ENCODE measurements at places on chromosomes 12 and 14.

DNA sequence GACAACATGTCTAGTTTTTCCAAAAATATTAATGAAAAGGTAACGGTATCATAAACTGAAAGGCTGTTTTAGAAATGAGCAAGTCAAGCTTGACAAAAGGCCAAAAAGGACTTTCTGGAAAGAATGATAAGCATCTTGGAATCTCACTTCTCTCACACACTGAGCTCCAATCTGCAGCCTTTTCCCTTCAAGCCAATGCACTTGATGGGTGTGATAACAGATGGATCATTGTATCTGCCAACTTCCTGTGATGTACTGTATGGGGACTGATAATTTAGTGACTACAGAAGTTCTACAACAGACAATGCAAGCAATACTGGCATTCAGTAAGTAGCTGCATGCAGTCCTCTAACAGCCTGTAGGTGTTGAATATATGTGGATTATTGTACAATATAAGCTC lies 147.1 kb downstream of the MED13L start:
- peak; percentile 56 for DNase-seq

DNA sequence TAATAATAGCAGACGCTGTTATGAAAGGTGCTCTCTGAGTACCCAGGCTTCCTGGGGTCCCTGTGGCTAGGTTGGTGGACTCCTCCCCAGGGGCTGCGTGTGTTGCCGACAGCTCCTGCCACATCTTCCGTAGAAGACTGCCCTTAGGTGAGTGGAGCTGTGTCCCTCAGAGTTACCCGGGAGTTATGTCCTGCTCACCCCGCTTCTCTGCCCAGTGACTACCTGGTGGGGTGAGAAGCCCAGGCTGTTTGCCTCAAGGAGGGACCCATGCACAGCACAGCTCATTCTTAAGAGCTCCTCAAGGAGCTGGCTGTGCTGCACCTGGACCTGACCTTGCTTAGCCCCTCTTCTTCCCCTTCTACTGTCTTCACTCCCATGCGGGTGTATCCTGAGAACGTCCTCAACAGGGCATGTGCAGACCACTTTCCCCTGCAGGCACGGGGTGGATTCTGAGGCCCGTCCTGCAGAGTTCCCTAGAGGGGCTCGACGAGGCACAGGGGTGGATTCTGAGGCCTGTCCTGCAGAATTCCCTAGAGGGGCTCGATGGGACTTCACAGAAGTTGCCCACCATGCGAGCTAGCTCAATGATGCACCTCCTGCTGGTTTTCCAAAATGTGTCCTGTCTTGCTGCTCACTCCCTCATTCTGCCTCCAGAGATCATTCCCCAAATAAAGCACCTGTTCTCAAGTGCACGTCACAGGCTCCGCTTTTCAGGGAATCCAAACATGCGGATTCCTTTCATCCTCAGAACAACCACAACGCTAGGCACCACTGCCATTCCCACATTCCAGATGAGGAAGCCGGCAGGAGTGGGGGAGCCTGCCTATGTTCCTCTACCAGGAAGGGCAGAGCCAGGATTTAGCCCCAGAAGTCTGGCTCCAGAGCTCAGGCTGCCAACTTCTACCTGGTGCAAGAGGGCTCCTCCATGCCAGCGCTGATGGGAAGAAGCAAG lies 231.9 kb downstream of the GLT1D1 start:
- no peak for DNase-seq

DNA sequence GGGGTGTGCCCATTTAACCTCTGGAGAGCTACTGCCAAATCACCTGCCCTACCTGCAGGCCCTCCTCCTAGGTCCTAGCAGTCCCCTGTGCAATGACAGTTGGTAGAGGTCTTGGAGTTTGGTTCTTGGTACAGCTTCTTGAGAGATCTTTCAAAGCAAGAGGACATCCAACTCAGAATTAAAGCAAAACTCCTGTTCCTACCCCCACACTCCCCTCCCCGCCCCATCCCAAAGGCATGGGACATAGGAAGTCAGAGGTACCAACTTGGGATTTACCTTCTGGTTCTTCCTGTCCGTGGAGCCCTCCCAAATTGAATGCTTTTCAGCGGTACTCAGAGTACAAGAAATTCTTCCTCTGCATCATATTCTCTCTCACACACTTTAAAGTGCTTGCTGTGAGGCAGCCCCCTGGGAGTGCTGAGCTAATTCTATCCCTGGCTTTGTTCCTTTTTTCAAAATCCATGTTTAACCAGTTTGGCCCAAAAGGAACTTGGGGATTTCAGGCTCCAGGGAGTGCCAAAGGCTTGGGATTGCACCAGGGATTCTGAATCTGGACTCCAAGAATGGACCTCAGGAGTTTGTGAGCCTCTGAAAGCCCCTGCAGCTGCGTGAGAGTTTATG lies 40.8 kb downstream of the GALNT16 start:
- no peak for DNase-seq

GRCh38 chr12:32229971-32230612 lies 123.4 kb downstream of the BICD1 start:
- DNase-seq: no peak

DNA sequence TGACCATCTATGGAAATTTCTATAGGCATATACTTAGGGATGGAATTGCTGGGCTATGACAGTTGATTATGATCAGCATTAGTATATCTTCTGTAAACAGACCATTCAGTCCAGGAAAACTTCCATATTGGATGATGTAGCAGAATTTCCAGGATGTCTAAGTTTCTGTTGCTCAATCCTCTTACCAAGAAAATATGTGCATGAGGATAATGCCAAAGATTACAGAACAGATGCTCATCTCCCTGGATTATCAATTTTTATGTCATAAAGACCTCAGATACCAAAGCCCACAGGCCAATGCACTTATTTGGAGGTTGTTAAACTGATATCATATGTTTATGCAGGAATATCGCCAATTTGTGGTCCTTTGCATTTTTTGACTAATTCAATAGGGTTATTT lies 354.4 kb upstream of the FLRT2 start:
- peak; percentile 91 for DNase-seq

DNA sequence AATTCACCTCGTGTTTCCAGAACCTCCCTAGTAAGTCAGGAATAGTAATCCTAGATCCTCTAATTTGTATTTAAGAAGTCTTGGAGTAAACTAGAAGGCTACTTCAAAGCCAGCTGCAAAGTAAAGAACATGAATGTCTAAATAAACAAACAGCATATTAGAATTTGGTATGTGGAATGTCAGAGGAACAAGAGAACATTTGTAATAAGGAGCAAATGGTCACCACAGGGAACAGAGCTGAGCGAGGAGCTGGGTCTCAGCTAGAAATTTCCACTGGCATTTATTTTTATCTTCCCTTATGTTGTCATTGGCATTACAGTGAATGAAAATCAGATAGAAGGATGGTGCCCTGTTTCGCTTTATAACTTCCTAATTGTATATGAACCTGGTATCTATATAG lies 50.2 kb downstream of the FRMD6 start:
- DNase-seq: no peak

DNA sequence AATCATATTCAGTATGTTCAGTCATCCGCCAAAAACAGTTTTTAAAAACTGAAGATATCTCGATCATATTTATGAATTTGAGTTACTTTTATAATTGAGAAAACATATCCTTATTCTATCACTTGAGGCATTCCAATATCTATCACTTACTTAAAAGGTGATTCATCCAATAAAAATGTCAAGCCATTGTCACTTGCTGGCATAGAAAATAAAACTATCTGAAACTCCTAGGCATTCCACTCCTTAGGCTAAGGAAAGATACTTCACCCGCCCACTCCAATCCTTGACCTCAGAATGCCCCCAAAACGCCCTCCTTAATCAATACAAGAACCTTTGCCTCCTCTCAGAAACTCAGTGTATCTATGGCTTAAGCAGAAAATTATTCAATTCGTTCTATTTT lies 51.3 kb upstream of the AMIGO2 start:
- DNase-seq: no peak

DNA sequence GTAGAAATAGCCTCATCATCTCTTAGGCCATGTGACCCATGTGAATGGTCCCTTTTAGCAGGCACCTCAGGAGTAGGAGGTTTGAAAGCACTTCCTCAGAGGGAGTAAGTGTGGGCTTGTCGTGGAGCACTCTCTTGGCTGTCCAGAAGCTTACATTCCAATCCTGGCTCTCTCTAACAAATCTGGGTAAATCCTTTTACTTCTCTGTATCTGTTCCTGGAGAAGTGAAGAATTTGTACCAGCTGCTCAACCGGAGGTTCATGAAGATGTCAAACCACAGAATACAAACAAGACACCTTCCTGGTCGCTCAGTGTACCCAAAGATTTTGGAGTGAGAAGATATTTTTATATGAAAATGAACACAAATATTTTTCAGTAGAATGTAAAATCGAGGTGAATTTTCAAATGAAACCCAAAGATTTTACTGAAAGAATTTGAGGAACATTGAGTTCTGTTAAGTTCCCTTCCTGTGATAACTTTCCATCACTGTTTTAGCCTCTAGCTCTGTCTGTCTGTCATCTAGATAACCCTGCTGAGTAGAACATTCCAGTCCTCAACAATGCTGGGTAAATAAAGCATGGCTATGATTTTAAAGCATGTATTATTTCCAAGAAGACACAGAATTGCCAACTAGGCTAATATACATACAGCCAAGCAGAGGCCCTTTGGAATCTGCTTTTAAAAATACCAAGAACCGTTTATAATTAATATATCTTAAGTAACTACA lies 263.9 kb upstream of the RGS6 start:
- no peak for DNase-seq

GRCh38 chr14:38999949-39000348 lies 103.1 kb downstream of the SEC23A start:
- DNase-seq: no peak

GRCh38 chr12:24226745-24227350 lies 277.4 kb upstream of the SOX5 start:
- DNase-seq: no peak

- DNase-seq: peak; percentile 13
Observed at GRCh38 chr12:117236456-117237001, 46.3 kb upstream of the FBXO21 start.

DNA sequence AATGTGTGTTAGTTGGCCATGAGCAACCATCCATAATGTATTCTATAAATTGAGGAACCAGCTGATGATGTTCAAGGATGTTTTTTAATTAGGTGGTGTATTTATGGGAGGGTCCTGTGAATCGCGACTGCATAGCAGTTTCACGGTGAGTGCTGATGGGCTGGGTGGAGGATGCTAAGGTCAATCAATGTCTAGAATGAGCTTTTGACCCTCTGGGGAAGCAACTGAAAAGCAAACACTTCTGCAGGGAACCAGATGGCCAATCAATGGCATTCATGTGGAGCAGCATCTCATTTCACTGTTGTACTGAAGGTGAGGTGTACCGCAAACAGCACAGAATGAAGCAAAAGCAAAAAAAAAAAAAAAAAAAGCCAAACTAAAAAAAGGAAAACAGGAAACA lies 676.1 kb upstream of the TMEM132C start:
- DNase-seq: no peak

- DNase-seq: peak; percentile 57
Observed at GRCh38 chr12:6167327-6168280, 32.6 kb upstream of the CD9 start.

- DNase-seq: no peak
Observed at GRCh38 chr12:51517800-51518199, 73.2 kb upstream of the SCN8A start.

GRCh38 chr14:95464514-95464913 lies 51.9 kb downstream of the SYNE3 start:
- no peak for DNase-seq

DNA sequence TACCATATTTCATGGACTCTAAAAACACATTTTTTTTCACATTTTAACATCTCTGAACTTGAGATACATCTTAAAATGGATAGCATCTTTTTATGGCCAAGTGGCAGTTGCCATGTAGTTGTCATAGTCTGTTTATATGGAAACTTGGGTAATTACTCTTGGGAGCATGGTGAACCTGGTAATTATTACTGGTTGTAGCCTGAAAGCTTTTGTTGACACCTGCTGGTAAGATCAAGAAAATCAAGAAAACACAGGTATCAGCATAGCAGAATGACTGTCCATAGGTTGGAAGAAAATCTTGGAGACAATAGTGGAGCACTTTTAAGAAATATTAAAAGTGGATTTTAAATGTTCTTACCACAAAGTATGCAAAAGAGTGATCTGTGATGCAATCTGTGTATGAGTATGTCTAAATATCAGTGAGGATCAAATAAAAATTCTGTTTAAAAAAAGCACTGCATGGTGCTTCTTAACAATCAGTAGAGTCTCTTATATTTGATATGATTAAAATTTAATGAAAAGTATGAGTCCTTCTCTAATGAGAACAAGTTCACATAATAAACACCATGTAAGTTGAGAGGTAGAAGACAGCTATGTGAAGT lies 44.2 kb downstream of the TTC8 start:
- no peak for DNase-seq

DNA sequence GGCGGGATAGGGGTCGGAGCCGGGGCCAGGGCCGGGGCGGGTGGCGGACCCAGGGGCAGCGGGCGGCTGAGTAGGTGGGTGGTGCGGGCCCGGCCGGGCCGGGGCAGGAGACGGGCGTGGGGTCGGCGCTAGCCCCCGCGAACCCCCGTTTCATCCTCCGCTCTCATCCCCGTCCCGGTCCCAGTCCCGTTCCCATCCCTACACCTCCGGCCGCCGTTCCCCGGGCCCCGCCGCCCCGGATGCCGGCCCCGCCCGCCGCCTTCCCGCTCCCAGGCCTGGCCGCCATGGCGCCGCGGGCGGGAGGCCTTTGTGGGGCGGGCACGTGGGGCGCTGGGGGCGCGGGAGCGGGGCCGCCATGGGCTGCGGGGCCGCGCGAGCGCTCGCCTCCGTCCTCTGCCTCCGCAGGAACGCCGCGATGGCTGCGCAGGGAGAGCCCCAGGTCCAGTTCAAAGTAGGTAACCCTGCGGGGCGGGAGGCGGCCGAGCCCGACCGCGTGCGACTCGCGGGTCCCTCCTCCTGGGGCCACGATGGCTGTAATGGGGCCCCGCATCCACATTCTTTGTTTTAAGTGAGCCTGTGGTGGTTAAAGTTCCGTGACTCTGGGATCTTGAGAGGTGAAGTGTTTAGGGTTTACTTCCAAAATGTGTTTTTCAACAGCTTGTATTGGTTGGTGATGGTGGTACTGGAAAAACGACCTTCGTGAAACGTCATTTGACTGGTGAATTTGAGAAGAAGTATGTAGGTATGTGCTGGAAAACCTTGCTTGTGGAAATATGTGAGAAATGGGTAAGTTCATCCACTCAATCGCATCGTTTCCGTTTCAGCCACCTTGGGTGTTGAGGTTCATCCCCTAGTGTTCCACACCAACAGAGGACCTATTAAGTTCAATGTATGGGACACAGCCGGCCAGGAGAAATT lies 572 bp downstream of the RAN start:
- no peak for DNase-seq

DNA sequence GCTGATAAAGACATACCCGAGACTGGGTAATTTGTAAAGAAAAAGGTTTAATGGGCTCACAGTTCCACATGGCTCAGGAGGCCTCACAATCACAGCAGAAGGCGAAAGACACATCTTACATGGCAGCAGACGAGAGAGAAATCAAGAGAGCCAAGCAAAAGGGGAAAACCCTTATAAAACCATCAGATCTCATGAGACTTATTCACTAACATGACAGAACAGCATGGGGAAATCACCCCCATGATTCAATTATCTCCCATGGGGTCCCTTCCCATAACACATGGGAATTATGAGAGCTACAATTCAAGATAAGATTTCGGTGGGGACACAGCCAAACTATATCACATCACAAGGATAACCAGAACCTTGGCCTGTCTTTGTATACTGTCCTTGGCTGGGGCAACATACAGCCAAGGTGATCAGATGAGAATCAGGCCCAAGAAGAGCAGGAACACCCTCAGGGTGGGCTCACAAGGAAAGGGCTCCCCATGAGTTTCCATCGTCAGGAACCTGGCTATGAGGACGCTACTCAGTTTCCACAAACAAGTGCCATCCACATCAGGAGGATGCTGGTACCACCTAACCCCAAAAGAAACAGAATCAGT lies 152.7 kb downstream of the FOXN3 start:
- no peak for DNase-seq

GRCh38 chr14:104139460-104140212 lies 1.2 kb downstream of the KIF26A start:
- no peak for DNase-seq
